ENCODE measurements at places on chromosomes 4 and X. TPM values are rescaled to one million over a fixed set of nuclear protein-coding genes. Genes with fewer than 3 reads are reported as not detected.

Gene F9
- 0.11 TPM for total RNA-seq

DNA sequence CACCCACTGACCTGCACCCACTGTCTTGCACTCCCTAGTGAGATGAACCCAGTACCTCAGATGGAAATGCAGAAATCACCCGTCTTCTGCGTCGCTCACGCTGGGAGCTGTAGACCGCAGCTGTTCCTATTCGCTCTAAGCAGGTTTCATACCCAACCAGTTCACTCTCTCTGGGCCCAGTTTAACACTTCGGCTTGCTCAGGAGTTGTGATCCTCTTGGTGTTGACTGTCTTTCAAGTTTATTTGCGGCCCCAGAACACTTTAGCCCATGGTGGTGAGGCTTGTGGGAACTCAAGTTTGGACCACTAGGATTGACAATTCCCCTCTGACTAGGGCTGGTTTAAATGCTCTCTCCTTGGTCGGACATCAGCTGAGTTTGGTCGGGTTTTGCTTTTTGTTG, 147.0 kb downstream of the DACH2 start:
- DNase-seq, result no peak

- DNase-seq, result no peak
Observed at GRCh38 chrX:130637591-130637990, 235.8 kb downstream of the RBMX2 start.

DNA sequence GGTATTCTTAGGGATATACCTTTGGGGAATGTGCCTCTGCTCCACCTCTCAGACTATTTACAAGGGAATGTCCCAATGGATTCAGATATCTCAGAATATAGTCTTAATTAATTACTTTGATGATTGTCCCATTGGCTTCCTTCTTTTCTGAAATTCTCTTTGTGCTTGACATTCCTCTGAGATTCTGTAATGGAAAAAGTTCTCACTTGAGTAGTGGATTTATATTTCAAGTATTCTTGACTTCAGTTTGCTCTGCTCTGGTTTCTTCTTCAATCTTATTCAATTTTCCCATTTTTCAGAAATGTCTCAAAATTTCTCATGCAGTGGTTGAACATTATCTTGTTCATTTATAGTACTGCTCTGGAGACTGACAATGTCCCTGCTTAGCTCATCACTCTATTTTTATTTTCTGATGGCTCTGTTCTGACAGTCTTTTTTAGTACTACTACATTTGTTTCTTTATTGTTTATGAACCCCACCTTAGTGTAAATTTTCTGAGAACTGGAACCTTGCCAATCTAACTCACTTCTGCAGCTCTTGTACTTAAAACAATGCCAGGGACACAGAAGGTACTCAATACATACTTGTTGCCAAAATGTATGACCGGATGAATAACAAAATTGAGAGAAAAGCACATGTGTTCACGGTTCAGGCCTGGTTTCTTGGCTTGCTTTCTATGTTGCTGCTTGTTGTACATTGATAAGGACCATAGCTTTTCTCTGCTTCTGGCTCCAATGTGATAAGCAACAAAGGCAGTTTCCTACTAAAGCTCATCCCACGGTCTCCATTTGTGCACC, 471.7 kb downstream of the GASK1B start:
- DNase-seq, result no peak

DNA sequence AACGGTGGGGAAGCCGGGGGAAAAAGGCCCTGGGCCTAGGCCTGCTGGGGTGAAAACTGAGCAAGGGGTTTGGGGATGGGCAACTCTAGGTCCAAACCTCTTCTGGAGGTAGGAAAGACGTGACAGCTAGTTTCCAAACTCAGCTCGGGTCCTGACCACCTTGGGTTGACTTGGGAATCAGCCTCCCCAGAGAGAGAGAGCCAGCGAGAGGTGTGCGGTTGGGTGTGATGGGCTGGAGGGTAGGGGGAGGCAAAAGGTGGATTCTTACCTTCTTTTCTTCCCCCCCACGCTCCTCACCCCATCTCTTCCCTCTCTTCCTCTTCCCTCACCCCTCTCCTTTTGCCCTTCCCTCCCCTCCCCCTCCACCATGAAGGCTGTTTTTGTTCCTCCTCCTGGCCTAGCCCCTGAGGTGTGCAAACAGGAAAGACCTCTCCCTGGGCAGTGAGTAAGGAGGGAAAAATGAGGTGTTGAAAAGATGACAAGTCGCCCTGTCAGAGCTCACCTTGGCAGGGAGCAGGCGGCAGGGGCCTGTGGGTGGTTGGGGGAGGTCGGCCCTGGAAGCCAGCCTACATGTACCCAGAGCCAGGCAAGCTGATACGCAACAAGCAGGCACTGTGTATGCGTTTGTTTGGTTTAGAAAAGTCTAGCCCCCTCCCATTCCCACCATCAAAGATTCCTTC, 14.8 kb downstream of the PJA1 start:
- no peak for DNase-seq

GRCh38 chrX:103061486-103061885, 2.5 kb downstream of the BEX1 start:
- DNase-seq, result no peak

DNA sequence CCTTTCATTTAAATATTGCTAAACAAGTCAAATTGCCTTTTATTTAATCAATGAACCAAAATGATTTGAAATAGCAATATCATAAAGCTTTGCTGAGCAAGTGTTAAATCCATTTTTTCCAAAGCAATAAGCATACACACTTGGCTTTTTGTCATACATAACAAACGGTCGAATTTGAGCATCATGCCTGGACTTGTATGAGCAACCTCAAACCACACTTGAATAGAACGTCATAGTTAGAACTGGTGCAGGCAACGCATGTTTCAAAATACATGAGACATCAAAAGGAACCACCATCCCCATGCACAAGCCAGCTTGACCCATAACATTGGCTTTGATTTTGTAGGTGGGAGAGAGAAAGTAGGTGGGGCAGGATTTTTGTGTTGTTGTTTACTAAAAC, 812.3 kb upstream of the FRG1 start:
- no peak for DNase-seq

DNA sequence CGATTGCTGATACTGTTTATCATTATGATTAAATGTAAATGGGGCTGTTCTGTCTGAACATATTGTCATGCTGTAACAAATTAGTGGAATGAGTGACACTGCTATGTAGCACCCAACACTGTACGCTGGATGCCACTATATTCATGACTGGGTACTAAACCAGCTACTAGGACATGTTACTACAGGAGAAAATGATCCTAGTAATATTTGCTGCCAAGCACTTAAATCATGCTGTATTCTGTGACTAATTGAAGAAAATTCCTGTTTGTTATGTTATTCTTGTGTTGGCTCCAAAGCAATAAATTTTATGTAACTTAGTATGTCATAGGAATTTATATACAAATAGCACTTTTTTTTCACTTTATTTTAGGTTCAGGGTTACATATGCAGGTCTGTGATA, 804.2 kb downstream of the CENPC start:
- no peak for DNase-seq

All from upper lobe of left lung (tissue), 6 donors.